ENCODE measurements at places on chromosomes 4 and X.

GRCh38 chr4:47484168-47484567 lies 907 bp upstream of the ATP10D start:
- DNase-seq, result no peak

DNA sequence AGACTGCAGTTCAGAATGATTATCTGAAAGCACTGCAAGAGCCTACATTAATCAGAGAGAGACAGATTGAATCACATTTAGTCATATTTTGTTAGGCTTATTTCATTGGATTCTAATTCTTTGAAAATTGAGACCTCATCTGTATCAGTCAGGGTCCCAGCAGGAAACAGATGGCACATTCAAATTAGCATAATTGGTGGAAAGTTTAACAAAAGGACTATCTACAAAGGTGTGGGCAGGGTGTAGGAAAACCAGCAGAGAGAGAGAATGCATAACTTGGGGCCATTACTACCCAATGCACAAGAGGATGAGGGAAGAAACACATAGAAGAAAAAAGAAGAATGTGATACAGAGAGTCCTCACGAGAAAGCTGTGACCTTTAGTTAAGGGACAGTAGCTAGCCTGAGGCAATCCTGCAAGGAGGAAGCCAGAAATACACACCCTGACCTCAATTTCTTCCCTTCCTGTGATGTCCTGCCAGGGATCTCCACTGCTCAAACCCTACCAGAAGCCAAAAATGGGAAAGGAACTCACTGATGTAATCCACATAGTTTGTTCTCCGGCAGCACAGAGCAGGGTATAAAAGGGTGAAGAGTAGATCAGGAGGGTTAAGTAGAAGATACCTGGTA lies 17.7 kb upstream of the XKRX start:
- DNase-seq, result no peak

GRCh38 chrX:22389556-22390179 lies 117.0 kb downstream of the CBLL2 start:
- no peak for DNase-seq

DNA sequence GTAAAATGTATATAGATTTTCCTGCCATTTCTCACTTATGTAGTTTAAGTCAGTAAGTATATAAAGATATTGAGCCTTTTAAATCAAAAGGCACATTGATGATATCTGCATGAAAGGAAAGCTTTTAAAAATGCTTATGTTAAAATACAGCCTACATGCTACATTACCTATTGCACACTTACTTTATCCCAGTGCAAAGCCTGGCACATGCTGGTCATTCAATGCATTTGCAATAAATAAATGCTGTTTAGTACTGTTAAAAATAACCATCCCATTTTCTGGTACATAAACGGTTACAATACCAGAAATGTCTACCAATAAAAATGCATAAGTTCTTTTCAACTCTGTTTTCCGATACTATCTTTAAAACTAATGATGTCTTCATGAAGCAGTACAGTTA lies 22.1 kb upstream of the SPATA4 start:
- no peak for DNase-seq

DNA sequence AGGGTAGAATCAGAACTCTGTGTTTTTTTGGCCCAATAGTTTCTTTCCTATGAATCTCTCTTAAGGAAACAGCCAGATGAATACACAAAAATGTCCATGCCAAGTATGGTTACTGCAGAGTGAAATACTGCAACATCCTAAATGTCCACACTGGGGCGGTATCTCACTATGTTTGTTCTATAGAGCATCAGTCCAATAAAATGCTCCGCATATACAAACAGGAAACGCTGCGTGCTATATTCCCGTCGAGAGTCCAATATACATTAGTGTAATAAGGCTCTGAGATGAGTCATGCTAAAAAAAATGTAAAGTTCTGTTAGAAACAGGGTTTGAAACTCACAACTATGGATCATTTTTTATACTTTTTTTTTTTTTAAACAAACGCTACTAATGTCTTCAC lies 72.9 kb upstream of the ENOX2 start:
- no peak for DNase-seq

DNA sequence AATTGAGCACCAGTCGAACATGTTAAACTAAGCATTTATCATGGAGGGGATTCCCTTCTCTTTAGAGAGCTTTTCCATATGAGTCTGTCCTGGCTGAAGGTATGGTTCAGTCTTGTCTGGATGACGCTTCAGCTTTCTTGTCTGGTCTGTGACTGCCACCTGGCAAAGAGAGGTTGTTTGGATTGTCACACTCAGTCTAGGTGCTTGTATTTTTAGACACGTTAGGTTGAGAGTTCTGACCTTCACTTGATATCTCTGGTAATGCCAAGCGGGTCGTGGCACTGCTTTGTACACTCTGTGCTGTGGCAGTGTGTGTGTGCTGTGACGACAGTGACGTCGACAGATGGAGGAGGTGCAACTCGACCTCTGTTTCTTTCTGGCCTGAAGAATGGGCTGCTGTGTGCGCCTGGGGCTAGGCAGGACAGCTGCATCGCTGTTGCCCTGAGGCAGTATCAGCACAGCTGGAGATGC lies 12.6 kb downstream of the NOCT start:
- DNase-seq, result no peak

- no peak for DNase-seq
These were observed 27.1 kb downstream of the PAK3 start for GRCh38 chrX:111123125-111123524.

- DNase-seq, result no peak
These were observed 14.7 kb downstream of the FGFRL1 start for GRCh38 chr4:1026115-1026514.

DNA sequence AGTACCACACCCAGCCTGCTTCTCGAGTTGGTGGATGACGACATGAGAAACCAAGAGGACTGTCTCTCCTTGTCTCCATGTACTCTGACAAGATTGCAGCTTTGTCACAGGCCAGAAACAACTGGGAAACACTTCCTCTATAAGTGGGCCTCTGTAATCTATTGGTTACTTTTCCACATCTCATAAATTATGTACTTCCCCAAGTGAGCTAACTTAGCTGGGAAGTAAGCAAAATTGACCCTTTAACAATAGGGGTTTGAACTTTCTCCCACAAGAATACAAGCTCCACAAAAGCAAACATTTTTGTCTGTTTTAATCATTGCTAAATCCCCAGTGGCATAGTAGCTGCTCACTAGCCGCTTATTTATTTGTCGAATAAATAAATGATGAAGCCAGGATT lies 14.1 kb upstream of the USO1 start:
- no peak for DNase-seq

- no peak for DNase-seq
These were observed 670.5 kb downstream of the GABRG1 start for GRCh38 chr4:45453258-45453853.

- DNase-seq, result no peak
These were observed 37.6 kb downstream of the EFHC2 start for GRCh38 chrX:44305921-44306320.

DNA sequence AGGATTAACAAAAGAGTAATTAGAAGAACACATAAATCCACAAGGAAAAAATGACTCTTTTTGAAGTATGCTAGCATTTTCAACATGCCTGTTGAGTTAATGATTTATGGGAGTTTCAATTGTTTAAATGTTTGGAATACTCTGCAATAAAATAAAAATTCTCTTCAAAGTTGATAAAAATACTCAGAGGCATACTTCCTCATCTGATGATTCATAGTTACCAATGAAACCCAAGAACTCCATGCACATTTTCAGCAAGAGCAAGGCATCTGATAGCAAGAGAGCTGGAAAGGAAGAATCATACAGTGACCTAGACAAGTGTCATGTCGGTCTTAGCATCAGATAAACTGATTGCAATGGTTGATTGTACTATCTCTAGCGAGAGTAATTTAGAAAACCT lies 443.7 kb upstream of the ATOH1 start:
- DNase-seq, result no peak

All from ascending aorta (tissue), 2 donors.